ENCODE measurements at places on chromosomes 11 and 22. TPM values are rescaled to one million over a fixed set of nuclear protein-coding genes. Genes with fewer than 3 reads are reported as not detected.
A peak's percentile ranks its signal among the peaks of the same experiment; 100 is the strongest.

DNA sequence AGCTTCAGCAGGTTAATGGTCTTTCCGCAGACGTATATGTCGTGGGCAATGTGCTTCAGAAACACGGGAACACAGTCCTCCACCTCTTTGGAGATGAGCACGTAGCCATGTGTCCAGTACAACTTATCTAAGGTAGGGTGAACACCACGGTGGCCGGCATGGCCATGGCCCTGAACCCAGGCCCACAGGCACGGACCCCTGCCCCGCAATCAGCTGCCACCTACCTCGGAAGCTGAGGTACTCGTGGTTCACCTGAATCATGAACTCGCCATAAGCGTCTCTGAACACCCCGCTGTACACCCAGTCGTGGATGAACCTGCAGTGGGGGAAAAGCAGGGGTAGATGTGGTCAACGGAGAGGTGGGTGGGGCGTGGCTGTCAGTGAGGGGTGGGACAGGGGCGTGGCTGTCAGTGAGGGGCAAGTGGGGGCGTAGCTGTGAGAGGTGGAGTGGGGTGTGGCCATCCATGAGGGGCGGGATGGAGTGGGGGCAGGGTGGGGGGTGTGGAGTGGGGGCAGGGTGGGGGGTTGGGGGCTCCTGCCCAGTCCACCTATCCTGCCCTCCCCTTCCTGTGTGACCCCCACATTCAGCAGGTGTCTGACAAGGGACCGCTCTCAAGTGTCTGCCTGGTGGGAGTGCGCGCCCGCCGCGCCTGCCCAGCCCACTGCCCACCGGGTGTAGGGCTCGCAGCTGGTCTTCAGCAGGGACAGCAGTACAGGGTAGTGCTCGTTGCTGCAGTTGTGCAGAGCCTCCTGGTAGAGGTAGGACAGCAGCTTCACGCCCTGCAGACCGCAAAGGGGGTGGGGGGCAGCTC, 18.6 kb downstream of the TUBGCP6 start:
- DNase-seq = no peak
- H3K36me3 ChIP-seq = peaks cover 22% of the 10 kb centered on the region
- no peaks in the 10 kb centered on the region for H3K4me1 ChIP-seq

- no peaks in the 10 kb centered on the region for H3K4me1 ChIP-seq
- no peaks in the 10 kb centered on the region for H3K36me3 ChIP-seq
- H3K4me3 ChIP-seq = no peak overlapping the region
Observed at GRCh38 chr11:92048415-92048814, 176.2 kb upstream of the FAT3 start.

DNA sequence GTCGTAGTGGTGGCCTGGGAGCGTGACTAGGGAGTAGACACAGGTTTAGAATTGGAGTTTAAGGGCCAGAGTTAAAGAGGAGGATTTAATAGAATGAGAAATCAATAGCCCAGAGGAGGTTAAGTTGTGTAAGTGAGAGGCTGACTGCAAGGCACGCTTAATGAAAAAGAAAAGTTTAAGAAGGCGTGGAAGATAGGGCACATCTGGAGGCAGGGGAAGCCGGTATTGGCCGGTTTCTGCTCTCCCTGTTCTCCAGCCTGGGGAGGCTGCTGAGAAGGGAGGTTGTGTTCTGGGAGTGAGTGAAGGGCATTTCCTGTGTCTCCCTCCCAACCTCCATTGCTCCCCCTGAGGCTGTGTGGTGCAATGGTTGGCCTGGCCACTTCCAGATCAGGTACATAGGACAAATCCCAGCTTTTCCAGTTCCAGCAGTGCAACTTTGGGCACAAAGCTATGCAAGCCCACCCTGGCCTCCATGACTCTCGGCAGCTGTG, 6.3 kb downstream of the GRIK4 start:
- no peaks in the 10 kb centered on the region for H3K4me1 ChIP-seq
- H3K27me3 ChIP-seq = peaks cover 34% of the 10 kb centered on the region
- DNase-seq = no peak

DNA sequence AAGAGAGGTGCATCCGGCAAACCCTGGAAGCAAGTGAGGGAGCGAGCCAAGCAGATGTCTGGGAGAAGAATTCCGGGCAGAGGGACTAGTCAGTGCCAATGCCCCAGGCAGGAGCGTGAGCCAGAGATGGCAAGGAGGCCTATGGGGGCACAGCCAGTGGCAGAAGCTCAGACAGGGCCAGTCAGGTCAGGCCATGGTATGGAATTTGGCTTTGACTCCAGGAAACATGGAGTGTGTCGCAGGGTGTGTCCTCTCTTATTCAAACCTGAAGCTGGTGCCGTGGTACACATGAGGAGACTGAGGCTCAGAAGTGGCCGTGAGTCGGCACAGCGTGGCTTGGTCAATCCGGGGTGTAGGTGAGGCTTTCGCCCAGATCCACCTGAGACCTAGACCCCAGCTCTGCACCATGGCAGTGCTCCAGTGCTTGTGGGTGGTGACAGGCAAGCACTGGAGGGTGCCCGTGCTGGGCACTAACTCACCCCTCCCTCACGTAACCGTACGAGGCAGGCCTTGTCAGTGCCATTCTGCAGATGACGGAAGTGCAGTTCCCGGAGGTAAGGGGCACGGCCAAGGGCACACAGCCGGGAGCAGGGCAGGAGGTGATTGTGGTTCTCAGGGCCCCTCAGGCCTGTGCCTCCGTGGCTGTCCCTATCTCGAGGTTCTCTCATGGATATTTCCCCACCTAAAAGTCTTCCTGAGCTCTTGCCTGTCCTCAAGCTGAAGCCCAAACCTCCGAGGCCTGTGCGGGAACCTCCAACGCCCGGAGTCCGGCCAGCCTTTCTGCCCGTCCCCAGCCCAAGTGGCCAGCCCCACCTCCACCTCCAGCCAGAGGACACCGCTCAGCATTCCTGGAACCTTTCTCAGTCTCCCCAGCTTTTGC, 10.6 kb upstream of the SPI1 start:
- H3K36me3 ChIP-seq = no peaks in the 10 kb centered on the region
- DNase-seq = no peak
- no peaks in the 10 kb centered on the region for H3K27me3 ChIP-seq
- H3K4me1 ChIP-seq = peaks cover 29% of the 10 kb centered on the region
- H3K27ac ChIP-seq = no peak overlapping the region

GRCh38 chr11:74971424-74971823, 17.3 kb upstream of the NEU3 start:
- H3K27ac ChIP-seq = no peak overlapping the region
- peaks cover 27% of the 10 kb centered on the region for H3K36me3 ChIP-seq
- no peak for DNase-seq
- H3K4me3 ChIP-seq = no peak overlapping the region

GRCh38 chr11:22169833-22170232, 23.1 kb upstream of the ANO5 start:
- H3K4me1 ChIP-seq = no peaks in the 10 kb centered on the region
- H3K27me3 ChIP-seq = no peaks in the 10 kb centered on the region
- no peak overlapping the region for H3K4me3 ChIP-seq
- no peak for DNase-seq
- H3K36me3 ChIP-seq = no peaks in the 10 kb centered on the region
- H3K27ac ChIP-seq = no peak overlapping the region

GRCh38 chr11:115282923-115283322, 221.3 kb downstream of the CADM1 start:
- H3K4me1 ChIP-seq = no peaks in the 10 kb centered on the region
- peaks cover 1% of the 10 kb centered on the region for H3K27me3 ChIP-seq
- H3K4me3 ChIP-seq = no peak overlapping the region
- no peak overlapping the region for H3K27ac ChIP-seq
- DNase-seq = no peak
- H3K36me3 ChIP-seq = no peaks in the 10 kb centered on the region

DNA sequence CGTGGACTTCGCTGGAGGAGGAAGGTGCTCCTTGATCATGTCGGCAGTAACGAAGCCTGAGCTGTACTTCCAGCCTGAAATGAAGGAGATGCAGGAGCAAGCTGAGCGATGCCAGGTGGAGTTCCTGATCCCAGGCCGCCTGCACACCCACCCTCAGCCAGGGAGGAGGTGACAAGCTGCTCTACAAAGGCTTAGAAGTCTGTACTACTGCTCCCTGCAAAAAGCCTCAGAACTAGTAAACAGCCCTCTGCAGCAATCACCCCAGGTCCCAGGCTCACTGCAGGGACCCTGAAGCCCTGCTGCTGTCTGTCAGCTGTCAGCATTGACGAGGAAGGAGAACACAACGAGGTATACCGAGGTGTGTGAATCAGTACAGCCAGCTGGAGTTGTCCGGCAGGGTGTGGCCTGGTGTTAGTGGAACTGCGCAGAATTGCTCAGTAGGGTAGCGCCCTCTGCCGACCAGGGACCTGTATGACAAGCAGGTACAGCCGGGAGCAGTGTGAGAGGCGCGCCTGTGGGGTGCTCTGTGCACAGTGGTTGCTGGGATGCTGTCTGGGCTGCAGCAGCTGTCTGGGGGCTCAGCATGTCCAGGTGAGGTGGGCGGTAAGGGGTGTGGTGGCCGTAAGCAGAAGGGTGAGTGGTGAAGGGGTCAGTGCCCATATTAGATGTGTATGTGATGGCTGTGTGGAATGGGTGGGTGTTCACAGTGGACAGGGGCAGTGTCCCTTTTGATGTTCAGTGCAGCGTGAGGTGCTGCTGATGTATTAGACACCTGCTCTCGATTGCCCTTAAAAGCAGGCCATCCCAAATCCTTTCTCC, 7.6 kb downstream of the CYB5R2 start:
- H3K4me3 ChIP-seq = no peak overlapping the region
- DNase-seq = peak; percentile 78
- peaks cover 3% of the 10 kb centered on the region for H3K36me3 ChIP-seq
- H3K4me1 ChIP-seq = no peaks in the 10 kb centered on the region
- peaks cover 8% of the 10 kb centered on the region for H3K27me3 ChIP-seq

GRCh38 chr11:75474240-75474639, 41.2 kb upstream of the KLHL35 start:
- H3K36me3 ChIP-seq = no peaks in the 10 kb centered on the region
- peaks cover 17% of the 10 kb centered on the region for H3K4me1 ChIP-seq
- H3K4me3 ChIP-seq = no peak overlapping the region
- H3K27me3 ChIP-seq = no peaks in the 10 kb centered on the region

DNA sequence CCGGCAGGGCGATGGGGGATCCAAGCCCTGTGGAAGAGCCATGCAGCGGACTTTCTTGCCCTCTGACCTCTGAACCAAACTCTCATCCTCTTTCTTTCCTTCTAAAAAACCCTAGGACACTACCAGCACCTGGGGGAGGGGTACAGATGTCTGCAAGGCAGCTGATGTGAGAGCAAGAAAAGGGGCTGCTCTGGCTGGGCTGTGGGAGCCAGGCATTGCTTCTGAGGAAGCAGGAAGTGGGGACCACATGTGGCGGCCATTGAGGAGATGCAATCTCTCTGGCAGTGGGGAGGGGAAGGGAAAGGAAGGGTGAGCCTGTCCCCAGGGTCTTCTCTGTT, 36.0 kb downstream of the FAM83F start:
- H3K4me1 ChIP-seq = peaks cover 5% of the 10 kb centered on the region
- peak overlapping the region; percentile 55 for H3K27ac ChIP-seq
- H3K36me3 ChIP-seq = no peaks in the 10 kb centered on the region
- no peak for DNase-seq
- H3K27me3 ChIP-seq = no peaks in the 10 kb centered on the region

DNA sequence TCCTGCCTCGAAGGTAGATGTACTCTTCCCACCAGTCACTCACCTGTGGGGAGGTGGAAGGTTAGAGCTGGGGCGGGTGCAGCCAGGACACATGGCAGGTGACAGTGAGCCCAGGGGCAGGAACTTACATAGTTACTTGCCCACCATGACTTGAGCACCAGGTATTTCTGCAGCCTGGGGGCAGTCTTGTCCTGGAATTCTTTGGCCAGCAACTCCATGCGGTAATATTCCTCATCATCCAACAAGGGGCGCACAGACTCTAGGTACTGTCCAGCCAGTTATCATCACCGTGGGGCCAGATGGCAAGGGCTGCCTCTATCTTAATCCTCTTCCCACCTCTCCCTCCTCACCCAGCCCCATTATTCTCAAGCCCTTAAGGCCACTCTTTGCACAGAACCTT, 2.2 kb downstream of the CPT1B start:
- H3K4me3 ChIP-seq = no peak overlapping the region
- H3K4me1 ChIP-seq = peaks cover 9% of the 10 kb centered on the region
- no peak overlapping the region for H3K27ac ChIP-seq
- no peaks in the 10 kb centered on the region for H3K27me3 ChIP-seq

DNA sequence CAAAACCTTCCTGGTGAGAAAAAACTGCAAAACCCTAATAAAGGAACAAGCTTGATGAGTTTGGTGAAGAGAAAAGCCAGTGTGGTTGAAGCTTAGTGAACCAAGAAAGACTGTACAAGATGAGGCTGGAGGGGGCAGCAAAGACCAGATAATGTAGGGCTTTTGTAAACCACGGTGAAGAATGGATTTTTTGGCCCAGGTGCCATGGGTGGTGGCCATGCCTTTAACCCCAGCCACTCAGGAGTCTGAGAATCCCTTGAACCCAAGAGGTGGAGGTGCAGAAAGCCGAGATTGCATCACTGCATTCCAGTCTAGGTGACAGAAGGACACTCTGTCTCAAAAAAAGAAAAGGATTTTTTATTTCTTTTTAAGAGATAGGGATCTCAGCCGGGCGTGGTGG, 5.0 kb upstream of the ZDHHC5 start:
- no peaks in the 10 kb centered on the region for H3K27me3 ChIP-seq
- peak; percentile 40 for DNase-seq
- no peak overlapping the region for H3K27ac ChIP-seq
- peaks cover 32% of the 10 kb centered on the region for H3K4me1 ChIP-seq
- H3K4me3 ChIP-seq = no peak overlapping the region

GRCh38 chr11:13289081-13289480, 11.5 kb downstream of the BMAL1 start:
- H3K4me1 ChIP-seq = peaks cover 89% of the 10 kb centered on the region
- peak overlapping the region; percentile 85 for H3K27ac ChIP-seq

- no peak for DNase-seq
- H3K36me3 ChIP-seq = no peaks in the 10 kb centered on the region
- no peak overlapping the region for H3K27ac ChIP-seq
- no peaks in the 10 kb centered on the region for H3K4me1 ChIP-seq
Observed at GRCh38 chr22:43448048-43448447, 36.2 kb downstream of the MPPED1 start.

- H3K36me3 ChIP-seq = no peaks in the 10 kb centered on the region
- peaks cover 12% of the 10 kb centered on the region for H3K27me3 ChIP-seq
- peaks cover 8% of the 10 kb centered on the region for H3K4me1 ChIP-seq
- no peak overlapping the region for H3K27ac ChIP-seq
Observed at GRCh38 chr11:108629274-108629673, 35.6 kb upstream of the DDX10 start.

GRCh38 chr22:36136988-36137387, 23.6 kb downstream of the APOL3 start:
- no peaks in the 10 kb centered on the region for H3K27me3 ChIP-seq
- no peak for DNase-seq
- peaks cover 17% of the 10 kb centered on the region for H3K4me1 ChIP-seq

Gene TMEM191B
- 1.2 TPM for total RNA-seq

DNA sequence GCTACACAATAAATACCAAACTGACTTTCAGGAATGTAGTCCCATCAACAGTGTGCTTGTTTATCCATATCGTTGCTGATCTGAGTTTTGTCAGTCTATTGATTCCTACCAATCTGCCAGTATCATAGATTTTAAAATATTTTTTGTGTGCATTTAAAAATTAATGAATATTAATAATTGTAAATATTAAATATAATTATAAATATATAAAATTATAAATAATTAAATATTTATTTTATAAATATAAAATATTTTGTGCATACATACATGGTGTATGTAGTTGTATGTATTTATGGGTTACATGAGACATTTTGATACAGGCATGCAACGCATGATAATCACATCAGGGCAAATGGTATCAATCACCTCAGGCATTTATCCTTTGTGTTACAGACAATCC, 53.6 kb downstream of the CUL5 start:
- no peak overlapping the region for H3K4me3 ChIP-seq
- H3K4me1 ChIP-seq = peaks cover 6% of the 10 kb centered on the region
- H3K27me3 ChIP-seq = no peaks in the 10 kb centered on the region
- DNase-seq = no peak
- peaks cover 44% of the 10 kb centered on the region for H3K36me3 ChIP-seq

Gene ARHGAP20
- 0.25 TPM for total RNA-seq

Gene ELMOD1
- not detected for total RNA-seq
